H4 (cell line): ENCODE measurements at places on chromosomes 2 and 18.

DNA sequence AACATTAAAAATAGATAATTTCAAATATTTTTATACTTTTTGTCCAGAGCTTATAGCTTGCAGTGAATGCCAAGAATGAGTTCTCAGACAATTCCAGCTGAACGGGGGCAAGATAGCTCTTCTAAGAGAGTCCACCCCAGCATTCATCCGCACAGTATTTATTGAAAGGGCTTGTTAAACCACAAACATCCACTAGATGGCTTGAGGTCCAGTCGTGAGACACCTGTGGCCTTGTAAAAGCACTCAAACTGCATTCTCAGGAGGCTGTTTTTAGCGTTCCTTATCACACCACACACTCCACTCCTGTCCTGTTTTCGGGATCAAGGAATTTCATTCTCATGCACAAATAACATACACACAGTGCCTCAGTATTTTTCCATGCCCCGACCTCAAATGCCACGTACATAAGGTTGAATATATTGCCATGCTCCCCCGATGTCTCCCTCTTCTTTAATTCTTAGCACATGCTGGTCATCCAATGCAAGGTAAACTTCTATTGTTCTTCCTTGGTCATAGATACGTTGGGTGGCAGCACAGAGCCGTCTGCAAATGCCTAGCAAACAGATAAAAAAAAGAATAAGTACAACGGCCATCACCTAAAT lies 47.4 kb downstream of the DNAJC10 start:
- DNase-seq = peak; percentile 27

- no peak for DNase-seq
Measured at GRCh38 chr18:46296656-46297055, 192.5 kb downstream of the HAUS1 start.

DNA sequence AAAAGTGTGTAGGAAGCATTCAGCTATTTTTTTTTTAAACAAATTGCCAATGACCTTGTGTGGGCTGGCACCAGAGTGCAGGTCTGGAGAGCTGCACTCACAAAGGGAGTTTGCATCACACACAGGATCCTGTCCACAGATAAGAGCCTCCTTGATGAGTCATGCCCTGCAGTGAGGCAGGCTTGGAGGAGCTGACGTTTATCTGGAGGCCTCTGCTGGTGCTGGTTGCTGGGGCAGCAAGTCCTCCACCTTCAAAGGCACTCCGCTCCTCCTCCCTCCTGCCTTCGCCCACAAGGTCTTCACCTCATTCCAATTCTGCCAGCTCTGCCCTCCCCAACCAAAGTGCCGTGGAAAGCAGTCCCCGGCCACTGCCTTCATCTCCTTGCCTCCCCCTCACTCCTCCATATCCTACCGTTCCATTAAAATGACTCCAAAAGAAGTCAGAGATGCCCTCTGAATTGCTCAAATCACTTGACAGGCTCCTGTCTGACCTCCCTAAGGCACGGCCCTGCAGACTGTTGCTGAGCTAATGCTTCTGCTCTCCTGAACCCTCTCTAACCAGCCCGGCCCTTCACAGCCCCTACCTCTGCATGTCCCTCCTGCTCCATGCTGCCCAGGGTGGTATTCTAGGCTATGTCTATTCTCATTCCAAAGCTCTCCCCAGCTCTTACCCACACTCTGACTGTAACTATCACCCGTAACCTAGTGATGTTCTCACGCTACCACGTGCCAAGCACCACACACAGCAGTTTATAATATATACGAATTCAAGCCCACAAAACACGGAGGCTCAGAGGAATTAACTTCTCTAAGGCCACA lies 30.9 kb downstream of the LONRF2 start:
- peak; percentile 99 for DNase-seq

- no peak for DNase-seq
Measured at GRCh38 chr2:54408288-54408687, 47.8 kb upstream of the SPTBN1 start.

- DNase-seq = no peak
Measured at GRCh38 chr18:24408496-24408895, 10.9 kb upstream of the OSBPL1A start.
